ENCODE measurements at places on chromosomes 13 and 19. TPM values are rescaled to one million over a fixed set of nuclear protein-coding genes. Genes with fewer than 3 reads are reported as not detected.

ZNF729 gene
- total RNA-seq, result not detected

KLK15 gene
- total RNA-seq, result not detected

ZNF296 gene
- total RNA-seq, result under 0.01 TPM

TSSK6 gene
- total RNA-seq, result 0.65 TPM

PODNL1 gene
- not detected for total RNA-seq

CCL25 gene
- total RNA-seq, result not detected

CYP4F12 gene
- not detected for total RNA-seq

PSPN gene
- total RNA-seq, result 0.44 TPM

TTYH1 gene
- total RNA-seq, result not detected

FCGBP gene
- under 0.01 TPM for total RNA-seq

- no peak for DNase-seq
These were observed 1.5 kb upstream of the CDX2 start for GRCh38 chr13:27970382-27971235.

DNA sequence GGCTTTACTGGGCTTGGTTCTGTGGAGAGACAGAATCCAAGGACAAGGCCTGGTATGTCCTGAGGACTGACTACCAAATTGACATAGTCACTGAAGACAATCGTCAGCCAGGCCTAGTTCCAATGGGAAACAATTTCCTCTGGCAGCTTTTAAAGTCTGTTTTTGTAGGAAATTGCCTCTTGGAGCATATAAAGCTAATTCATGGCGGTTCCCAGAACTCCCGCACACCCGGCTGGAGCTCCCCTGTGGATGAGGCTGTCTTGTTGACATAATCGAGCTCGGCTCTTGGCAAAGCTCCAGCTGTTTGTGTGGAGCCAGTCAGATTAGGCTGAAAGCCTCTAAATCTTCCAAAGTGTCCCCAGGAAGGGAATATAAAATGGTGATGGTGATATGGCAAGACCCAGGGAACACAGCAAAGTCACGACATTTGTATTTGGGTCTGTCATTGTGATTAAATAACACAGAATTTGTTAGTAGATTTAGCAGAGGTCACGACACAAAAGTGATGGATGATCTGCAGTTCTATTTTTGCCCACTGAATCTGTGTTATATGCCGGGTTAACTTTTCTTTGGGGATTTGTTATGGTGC lies 395.0 kb downstream of the PCDH9 start:
- DNase-seq, result peak; percentile 88

GRCh38 chr13:70107498-70108281 lies at the start of gene ATXN8OS:
TSS of gene ATXN8OS (plus strand) at chr13:70107826.
- DNase-seq, result no peak

GRCh38 chr13:23626700-23627099 lies 56.5 kb downstream of the TNFRSF19 start:
- no peak for DNase-seq

DNA sequence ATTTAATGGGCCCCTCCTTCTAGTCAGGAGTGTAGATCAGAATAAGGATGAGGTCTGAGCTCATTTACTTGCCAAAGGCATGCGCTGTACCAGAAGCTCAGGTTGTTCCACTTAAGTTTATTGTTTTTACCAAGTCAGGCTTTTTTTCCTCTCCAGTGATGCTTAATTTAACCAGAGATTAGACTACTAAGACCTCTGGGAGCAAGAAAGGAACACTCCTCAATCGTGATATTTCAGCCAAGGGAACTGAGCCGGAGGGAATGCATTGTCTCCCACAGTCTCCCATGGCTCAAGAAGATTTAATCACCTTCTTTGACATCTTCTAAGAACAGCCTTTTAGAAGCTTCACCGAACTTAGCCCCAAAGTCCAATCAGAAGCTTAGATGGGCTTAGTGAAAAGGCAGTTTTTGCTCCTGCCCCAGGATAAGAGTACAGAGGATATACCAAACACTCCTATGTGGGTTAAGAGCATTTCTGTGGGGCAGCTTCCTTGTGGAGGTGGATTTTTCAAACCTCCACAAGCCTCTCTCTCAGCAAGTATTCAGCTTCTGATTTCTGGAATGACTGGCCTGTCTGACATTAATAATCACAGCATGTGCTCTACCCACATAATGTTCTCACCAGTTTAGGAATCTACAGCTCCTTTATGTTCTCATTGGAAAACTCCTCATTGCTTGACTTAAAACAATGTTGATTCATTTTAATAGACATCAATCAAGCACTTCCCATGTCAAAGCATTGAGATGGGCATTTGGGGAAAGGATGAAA lies 322.7 kb downstream of the SUCLA2 start:
- no peak for DNase-seq

GRCh38 chr13:110628952-110629701 lies 13.8 kb downstream of the NAXD start:
- peak; percentile 60 for DNase-seq

- no peak for DNase-seq
These were observed 31.2 kb downstream of the SYDE1 start for GRCh38 chr19:15138427-15138826.

DNA sequence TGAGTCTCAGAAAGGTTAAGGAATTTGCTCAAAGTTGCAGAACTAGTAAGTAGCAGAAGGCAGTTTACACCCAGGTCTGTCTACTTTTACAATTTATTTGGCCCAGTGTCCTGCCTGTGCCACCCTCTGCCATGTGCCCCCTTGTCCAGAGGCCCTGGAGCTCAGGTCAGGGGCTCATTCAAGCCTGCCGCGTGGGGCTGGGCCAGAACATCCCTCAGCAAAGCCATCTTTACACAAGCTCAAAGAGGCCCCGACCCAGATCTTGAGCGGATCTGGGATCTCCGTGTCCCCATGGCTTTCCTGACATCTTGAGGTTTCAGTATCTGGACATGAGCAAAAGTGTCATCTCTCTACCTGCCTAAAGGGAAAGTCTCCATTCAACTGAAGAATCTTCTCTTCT lies 76.4 kb upstream of the VSTM2B start:
- no peak for DNase-seq

- DNase-seq, result peak; percentile 37
These were observed 435.6 kb downstream of the FOXO1 start for GRCh38 chr13:40230833-40231266.

GRCh38 chr19:30665449-30665848 lies 293.3 kb downstream of the ZNF536 start:
- no peak for DNase-seq

DNA sequence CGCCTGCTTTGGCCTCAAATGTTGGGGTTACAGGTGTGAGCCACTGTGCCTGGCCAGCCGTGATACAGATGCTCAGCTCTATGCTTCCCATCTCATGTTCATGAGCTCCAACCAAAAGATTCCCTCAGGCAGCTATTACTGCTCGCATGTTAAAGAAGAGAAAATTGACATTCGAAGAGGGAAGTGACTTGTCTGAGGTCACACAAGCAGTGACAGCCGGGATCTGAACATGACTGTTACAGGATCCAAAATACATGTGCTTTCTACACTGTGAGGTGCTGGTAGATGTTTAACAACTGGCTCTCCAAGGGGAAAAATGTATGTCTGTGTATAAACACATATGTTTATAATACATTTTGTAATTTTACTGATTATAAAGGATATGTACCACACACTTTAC lies 11.3 kb downstream of the FPR1 start:
- DNase-seq, result no peak

DNA sequence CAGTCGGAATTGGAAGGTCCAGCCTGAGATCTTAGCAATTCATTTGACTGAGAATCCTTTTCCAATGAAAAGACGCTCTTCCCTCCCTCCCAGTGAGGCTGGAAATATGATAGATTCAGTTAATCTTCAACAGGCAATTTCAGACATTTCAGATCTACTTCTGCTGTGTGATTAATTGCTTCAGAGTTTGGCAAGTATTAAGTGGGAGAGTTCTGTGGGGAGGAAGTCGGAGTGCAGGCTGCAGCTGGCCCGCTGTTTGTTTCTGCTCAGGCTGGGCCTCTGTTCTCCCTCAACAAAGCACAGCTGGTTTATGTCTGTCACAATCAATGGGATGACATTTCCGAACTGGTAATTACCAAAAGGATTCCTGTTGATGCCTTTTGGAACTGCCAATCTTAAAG lies 178.2 kb downstream of the NDFIP2 start:
- DNase-seq, result peak; percentile 86

DNA sequence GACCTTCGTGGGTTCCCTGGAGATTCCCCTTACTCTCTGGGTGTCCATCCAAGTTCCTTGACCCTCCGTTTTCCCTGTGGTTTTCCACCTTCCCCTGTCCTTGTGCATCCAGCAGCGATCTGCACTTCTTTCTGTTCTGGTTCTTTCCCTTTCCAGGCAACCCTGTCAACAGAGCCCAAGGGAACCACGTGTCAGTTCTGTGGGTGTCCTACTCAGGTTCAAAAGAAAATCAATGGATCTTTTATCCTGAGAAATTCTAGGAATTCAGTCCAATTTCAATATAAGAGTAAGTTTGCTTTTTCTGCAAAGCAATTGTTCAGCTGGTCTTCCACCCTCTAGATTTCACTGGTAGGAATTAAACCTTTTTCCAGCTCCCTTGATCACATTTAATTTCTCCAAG lies 1394.8 kb upstream of the SLC10A2 start:
- no peak for DNase-seq

Measured in lung microvascular endothelial cell (primary cell).